ENCODE measurements at places on chromosomes 3 and 15.
A peak's percentile ranks its signal among the peaks of the same experiment; 100 is the strongest.

GRCh38 chr15:48415036-48415886 lies 84.0 kb downstream of the DUT start:
- DNase-seq = no peak

DNA sequence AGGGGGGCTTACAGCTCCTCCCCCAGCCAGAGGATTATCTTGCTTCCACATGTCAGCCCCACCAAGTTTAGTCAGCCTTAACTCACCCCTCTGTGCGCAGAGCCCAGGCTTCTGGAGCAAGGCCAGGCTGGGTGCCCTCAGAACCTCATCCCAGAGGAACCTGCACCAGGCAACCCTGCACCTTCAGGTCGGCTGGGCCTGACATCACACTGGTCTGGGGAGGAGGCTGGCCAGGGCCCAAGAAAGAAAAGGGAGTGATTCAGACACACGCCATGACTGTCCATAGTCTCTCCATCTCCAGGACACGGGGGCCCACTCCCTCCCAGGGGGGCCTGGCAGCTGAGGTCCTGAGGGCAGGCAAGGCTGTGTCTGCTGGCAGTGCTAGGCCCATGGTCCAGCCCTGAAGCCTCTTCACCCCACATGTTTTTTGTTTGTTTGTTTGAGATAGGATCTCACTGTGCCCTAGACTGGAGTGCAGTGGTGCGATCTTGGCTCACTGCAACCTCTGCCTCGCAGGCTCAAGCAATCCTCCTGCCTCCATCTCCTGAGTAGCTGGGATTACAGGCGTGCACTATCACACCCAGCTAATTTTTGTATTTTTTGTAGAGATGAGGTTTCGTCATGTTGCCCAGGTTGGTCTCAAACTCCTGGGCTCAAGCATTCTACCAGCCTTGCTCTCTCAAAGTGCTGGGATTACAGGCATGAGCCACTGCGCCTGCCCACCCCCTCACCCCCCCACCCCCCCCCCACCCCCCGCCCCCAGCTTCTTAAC lies 11.1 kb downstream of the TNK2 start:
- DNase-seq = peak; percentile 15

- no peak for DNase-seq
These were observed 39.1 kb downstream of the COL6A5 start for GRCh38 chr3:130384476-130385025.

- no peak for DNase-seq
These were observed 79.2 kb upstream of the TPRG1 start for GRCh38 chr3:189092547-189092946.

GRCh38 chr3:145898487-145898886 lies 262.5 kb downstream of the PLOD2 start:
- no peak for DNase-seq

- DNase-seq = no peak
These were observed 228.0 kb upstream of the LRRFIP2 start for GRCh38 chr3:37402351-37402750.

DNA sequence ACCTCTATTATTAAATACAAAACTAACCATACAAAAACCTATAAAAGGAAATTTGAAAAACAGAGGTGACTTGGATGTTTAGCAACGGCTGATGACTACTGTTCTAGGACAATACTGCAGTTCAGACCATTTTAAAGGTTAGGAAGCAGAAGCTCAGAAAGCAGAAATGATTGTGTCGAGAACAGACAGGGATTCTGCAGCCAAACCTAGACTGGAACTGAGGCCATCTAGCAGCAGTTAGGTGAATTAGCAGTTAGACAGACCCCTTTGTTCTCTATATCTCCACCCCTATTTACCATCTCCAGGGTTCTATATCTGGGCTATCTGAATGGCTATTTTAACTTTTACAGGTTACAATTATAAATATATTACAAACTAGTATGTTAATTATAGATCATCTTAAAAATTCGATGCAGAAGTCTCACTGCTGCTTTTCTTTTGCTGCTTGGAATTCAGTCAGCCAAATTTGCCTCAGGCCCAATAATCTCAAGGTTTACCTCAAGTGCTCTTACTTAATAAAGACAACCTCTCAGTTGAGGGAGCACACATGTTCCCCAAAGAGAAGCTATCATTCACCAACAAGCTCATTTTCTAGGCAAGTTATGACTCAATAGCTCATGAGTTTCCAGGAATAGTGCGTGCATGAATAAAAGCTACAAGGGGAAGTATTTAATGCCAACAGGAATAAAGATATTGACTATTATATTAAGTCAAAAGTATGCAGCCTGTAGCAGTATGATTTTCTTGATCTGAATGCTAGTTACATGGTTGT lies 9.3 kb upstream of the IL1RAP start:
- DNase-seq = no peak

DNA sequence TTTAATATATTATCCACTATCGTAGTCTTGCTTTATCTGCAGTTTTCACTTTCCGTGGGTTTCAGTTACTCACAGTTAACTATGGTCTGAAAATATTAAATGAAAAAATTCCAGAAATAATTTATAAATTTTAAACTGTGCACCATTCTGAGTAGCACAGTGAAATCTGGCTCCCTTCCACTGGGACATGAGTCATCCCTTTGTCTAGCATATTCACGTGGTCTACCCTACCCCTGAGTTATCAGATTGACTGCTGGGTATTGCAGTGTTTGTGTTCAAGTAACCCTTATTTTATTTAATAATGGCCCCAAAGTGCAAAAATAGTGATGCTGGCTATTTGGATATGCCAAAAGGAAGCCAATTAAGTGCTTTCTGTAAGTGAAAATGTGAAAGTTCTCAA lies 539.5 kb upstream of the AGTR1 start:
- DNase-seq = no peak

- DNase-seq = no peak
These were observed 137.6 kb downstream of the IMPG2 start for GRCh38 chr3:101182734-101183133.

- DNase-seq = no peak
These were observed 78.0 kb upstream of the FEZF2 start for GRCh38 chr3:62451211-62451887.

GRCh38 chr3:139427283-139428060 lies 38.0 kb upstream of the COPB2 start:
- peak; percentile 66 for DNase-seq

GRCh38 chr15:37979671-37980409 lies 45.4 kb downstream of the TMCO5A start:
- DNase-seq = no peak

DNA sequence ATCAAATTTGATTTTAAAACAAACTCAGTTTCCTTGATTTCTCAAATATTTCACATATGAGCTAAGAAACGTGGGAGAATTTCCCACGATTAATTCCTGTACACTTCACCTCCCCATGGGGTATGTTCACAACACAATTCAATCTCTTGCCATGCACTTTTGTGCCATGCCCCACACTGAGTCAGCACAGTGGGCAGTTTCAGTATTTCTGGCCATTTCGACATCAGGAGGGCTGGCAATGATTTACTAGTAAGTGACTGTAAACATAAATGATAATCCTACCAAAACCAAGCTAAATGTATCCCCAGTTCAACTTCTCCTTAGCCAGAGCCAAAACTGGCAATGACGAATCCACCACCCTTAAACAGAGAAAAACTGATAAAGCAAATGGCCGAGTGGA lies 293.6 kb downstream of the FGF12 start:
- no peak for DNase-seq

- no peak for DNase-seq
These were observed 518.9 kb downstream of the NR2F2 start for GRCh38 chr15:96849271-96849900.

- DNase-seq = no peak
These were observed 206.6 kb downstream of the FOXP1 start for GRCh38 chr3:71376911-71377310.

GRCh38 chr3:185330238-185330637 lies 32.7 kb upstream of the MAP3K13 start:
- DNase-seq = no peak

GRCh38 chr3:170679190-170679589 lies 93.3 kb upstream of the SLC7A14 start:
- DNase-seq = no peak

DNA sequence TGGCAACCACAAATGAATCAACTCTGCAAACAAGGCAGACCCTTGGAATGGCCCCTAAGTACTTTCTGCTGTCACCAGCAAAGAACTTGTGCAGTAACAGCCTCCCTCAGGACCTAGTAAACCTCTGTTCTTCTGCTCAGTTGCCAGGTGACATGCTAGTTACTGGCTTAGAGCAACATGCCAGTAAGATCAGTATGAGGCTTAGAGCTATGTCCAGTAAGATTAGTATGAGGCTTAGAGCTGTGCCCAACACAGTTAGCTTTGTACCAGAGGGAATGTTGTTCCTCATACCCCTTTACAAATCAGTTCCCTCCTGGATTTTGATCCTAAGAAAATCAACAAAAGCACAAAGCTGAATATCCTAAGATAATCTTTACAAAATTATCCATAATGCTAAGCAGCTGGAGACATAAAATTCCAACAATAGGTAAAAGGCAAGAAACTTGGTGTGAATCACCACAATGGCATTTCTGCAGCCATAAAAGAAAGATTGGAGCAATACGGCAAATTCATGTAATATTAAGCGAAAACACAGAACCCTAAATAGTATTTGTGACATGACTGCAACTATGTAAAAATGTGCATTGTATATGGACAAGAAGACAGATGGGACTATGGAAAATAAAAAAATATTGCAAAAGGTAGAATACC lies 107.3 kb upstream of the LPP start:
- no peak for DNase-seq

DNA sequence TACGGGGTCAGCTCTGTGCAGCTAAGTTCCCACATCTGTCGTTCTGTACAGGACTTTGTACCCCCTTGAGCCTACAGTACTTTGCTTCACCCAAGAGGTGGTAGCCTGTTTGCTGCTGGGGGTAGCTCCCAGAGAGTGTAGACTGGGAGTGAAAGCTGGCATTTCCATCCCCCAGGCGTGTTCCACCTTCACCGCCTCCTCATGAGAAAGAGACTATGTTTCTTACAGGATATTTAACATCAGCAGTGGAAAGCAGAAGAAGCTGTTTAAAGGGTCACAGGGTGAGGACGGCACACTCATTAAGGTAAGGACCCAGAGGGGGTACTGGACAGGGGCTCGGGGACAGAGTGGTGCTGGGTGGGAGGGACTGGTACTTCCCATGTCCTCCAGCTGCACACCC lies 10.1 kb upstream of the JMJD7 start:
- DNase-seq = no peak

DNA sequence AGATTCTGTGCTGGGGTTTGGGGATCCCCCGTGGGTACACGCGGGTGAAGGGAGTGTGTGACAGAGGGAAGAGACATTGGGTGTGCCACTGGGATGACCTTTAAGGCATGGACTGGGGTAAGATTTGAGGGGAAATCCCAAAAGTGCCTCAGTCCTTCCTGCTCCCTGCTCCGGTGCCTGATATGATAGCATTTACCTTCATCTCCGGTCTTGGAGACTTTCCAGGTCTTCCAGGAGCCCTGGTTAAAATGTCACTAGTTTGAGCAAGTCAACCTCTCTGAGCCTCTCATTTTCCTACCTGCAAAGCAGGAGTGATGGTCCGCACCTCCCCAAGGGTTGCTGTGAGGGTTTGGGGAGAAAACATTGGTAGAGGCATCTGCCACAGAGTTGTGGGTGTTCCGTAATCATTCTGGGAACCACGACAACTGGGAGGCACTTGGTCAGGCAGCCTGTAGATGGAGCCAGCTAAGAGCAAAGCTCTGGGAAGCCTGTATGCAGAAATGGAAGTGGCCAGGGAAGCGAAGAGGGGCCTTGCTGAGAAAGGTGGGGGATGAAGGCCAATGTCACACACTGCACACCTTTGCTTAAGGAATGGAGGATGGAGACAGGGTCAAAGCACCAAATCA lies 33.9 kb upstream of the KIF23 start:
- no peak for DNase-seq

DNA sequence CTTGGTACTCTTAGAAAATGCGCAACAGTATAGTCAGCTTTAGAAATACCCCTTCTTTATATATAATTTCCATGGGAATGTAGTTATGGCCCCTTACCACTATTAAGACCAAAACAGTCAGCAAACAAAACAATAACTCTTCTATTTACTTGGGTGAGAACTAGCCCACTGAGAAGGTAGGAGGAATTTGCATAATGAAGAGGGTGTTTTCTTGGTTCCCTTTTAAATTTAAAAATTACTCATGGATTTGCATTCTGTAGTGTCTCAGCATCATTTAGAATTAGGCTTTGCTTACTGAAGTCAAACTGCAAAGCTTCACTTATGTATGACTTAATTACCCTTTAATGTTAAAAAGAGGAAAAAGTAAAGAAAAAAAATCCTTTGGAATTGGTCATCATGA lies 350.8 kb downstream of the PTPRG start:
- DNase-seq = no peak

GRCh38 chr15:64807751-64808222 lies 17.7 kb downstream of the PIF1 start:
- DNase-seq = no peak

DNA sequence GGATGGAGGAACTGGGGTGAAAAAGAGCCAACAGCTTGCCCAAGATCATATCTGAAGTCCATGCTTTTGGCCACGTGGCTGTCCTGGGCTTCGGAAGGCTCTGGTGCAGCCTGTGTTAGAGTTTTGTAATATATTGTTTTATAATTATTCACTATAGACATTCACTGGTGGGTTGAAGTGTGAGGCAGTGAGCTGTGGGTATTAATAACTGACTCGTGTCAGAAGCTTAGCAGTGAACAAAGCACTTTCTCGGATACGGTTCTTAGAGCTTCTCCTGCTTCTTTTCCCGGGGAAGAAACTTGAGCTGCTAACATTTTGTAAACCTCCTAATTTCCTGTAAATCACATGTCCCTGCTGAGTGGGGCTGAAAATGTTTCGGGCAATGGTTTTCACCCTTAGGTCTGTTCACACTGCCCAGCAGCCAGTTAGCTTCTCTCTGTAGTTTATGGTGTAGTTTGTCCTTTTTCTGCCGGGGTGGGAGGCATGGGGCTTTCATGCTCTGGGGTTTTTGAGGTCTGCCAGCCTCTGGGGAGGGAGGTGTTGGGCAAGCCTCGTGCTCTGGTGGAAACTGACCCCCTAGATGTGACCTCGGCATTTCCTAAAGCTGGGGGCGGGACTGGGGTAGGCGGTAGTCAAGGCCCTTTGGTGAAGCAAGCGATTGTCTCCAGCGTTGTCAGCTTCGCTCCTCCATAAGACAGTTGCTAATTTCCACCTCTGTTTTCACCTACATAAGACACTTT lies 1.7 kb downstream of the MRAS start:
- DNase-seq = no peak

- no peak for DNase-seq
These were observed 6.9 kb downstream of the TNIK start for GRCh38 chr3:171453180-171453886.

GRCh38 chr3:17038141-17038540 lies 153.4 kb downstream of the PLCL2 start:
- DNase-seq = no peak

- DNase-seq = no peak
These were observed 220.6 kb upstream of the SGO1 start for GRCh38 chr3:20406611-20407011.
